C1 segment of cervical spinal cord (tissue), 14 donors: ENCODE measurements at places on chromosomes 11 and 22.

GRCh38 chr11:72668629-72669347, 5.4 kb downstream of the PDE2A start:
- DNase-seq, result no peak

GRCh38 chr11:116540645-116541304, 232.0 kb downstream of the BUD13 start:
- DNase-seq, result no peak

GRCh38 chr11:87861030-87861429, 314.2 kb downstream of the RAB38 start:
- DNase-seq, result no peak

- no peak for DNase-seq
These were observed 175.3 kb upstream of the B3GAT1 start for GRCh38 chr11:134587345-134587744.

GRCh38 chr22:19641254-19641982, 72.9 kb upstream of the SEPTIN5 start:
- no peak for DNase-seq

DNA sequence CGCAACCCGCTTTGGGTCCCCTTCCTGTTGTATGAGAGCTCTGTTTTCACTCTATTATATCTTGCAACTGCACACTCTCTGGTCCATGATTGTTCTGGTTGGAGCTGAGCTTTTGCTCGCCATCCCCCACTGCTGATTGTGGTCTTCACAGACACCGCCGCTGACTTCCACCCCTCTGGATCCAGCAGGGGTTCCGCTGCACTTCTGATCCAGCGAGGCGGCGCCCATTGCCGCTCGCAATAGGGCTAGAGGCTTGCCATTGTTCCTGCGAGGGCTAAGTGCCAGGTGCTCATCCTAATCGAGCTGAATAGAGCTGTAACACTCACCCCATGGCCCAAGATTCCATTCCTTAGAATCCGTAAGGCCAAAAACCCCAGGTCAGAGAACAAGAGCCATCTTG, 1905.8 kb upstream of the RAG2 start:
- no peak for DNase-seq

GRCh38 chr22:27311698-27312550, 489.6 kb downstream of the MN1 start:
- DNase-seq, result no peak

GRCh38 chr22:33835265-33835664, 85.0 kb downstream of the LARGE1 start:
- no peak for DNase-seq
